ENCODE measurements at places on chromosomes 11 and 22. TPM values are rescaled to one million over a fixed set of nuclear protein-coding genes. Genes with fewer than 3 reads are reported as not detected.

MRPL40 gene
- 27.1 TPM for total RNA-seq

OR51E2 gene
- not detected for total RNA-seq

RAC2 gene
- 620 TPM for total RNA-seq

OR4X2 gene
- total RNA-seq, result not detected

POU2AF3 gene
- total RNA-seq, result not detected

DCHS1 gene
- total RNA-seq, result 2.9 TPM

GRK3 gene
- 31.9 TPM for total RNA-seq

FLRT1 gene
- 1.4 TPM for total RNA-seq

HSPB2 gene
- not detected for total RNA-seq

SART1 gene
- 75.9 TPM for total RNA-seq

FAM180B gene
- total RNA-seq, result 0.16 TPM

OR10D3 gene
- total RNA-seq, result not detected

PATE3 gene
- not detected for total RNA-seq

MMP8 gene
- not detected for total RNA-seq

MS4A3 gene
- not detected for total RNA-seq

OR8D4 gene
- total RNA-seq, result not detected

BCR gene
- 40.3 TPM for total RNA-seq

AQP11 gene
- total RNA-seq, result 0.22 TPM

OR51G2 gene
- total RNA-seq, result not detected

MPPED1 gene
- total RNA-seq, result not detected

MIOX gene
- 3.4 TPM for total RNA-seq

FGF4 gene
- not detected for total RNA-seq

TMPRSS6 gene
- 59.4 TPM for total RNA-seq

Data from activated T-cell treated with anti-CD3 and anti-CD28 coated beads, Interleukin-2, amount 50 U/mL, for 72 hours (primary cell).